Esophagus squamous epithelium (tissue), 5 donors: ENCODE measurements at places on chromosomes 5 and 9.

- no peak for DNase-seq
These were observed 297.4 kb upstream of the TAS2R1 start for GRCh38 chr5:9927521-9927997.

- DNase-seq: no peak
These were observed 55.1 kb upstream of the SH3PXD2B start for GRCh38 chr5:172509405-172509781.

DNA sequence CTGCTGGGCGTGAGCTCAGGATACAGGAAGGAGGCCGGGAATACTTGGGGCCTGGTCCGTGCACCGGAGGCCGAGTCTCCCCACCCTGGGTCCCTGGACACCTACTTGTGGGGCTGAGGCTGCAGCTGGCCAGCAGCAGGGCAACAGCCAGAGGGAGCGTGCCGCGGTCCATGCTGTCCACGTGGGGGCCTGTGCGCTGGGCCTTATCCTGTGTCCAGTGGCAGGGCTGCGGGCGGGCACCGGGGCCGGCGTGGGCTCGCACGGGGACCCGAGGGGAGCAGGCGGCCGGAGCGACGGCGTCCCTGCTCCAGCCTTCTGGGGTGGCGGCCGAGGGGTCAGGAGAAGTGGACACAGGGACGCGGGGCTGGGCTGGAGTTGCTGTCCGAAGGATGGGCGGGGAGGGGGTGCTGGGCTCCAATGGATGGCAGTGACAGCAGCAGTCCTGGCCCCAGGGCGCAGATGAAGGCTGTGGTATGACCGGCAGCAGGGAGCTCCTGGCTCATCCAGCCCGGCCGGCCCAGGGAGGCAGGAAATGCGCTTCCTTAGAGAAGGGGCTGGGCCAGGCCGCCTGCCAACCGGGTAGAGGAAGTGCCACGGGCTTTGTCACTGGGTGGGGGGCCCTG lies at the start of gene ENG:
Gene ENG, minus strand, starts transcription at position 475 of the 623 bp plus-strand sequence. Its CDS starts 303 bp downstream, at position 172.
- no peak for DNase-seq

DNA sequence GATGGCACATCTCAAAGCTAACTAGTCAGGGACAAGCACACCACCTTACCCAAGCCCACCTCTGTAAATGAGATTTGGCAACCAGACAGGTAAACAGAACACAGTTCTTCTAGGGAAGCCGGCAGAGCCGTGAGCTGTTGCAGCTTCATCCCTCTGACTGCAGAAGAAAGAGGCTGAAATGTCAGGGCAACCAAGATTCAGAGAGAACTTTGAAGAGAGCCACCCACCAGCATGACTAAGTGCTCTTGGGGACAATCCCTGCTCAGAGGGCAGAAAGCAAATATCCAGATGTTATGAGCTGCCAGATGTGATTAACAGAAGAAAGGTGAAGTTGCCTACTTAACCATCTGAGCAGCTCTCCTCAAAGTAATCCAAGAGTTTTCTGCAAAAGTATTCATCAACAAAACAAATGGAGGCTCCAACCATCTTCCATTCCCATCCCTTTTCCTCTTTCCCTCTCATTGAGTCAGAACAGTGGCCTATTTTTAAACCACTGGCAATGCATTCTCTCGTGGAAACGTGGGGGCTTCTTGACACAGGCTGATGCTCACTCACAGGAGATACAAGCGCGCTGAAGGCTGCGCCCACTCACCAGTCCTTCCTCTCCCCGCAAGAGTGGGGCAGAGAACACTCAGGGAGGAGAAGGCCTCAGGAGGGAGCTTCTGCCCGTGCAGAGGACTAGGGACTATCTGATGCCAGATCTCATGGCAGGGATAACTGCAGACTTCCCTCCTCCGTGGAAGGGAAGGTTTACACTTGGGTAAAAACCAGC lies 57.1 kb downstream of the SLIT3 start:
- no peak for DNase-seq

DNA sequence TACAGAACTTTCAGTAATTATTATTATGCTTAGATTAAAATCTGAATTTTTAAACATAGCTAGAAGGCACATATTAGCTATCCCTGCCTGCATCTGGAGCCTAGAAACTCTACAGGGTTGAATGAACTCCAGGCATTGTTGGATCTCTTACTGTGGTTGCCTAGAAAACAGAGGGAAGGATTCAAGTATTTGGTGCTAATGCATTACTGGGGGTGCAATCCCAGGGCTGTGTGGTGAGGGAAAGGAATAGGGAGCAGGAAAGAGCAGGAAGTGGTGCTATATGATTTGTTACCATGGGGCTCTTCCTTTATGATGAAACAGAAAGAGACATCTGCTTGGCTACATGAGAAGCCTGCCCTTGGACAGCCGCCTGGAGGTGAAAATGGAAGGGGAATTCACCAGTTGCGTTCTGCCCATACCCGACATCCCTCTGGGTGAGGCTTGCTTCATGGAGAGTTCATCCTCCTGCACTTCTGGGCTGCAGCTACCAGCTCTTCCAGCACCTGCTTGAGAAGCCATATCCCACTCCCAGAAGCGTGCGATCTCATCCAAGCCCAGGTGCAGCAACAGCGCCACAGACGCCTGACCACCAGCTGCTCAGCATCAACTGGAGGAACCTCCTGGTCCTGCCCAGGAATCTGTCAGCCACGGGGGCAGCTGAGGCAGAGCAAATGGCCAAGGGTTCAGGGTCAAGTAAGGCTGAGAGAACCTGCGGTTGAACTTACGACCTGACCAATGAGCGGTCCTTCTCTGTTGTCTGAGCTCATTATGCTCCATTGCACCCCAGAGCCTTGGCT lies 362.8 kb downstream of the SEMA5A start:
- DNase-seq: no peak

- no peak for DNase-seq
These were observed 569 bp downstream of the HINT2 start for GRCh38 chr9:35814106-35814840.

DNA sequence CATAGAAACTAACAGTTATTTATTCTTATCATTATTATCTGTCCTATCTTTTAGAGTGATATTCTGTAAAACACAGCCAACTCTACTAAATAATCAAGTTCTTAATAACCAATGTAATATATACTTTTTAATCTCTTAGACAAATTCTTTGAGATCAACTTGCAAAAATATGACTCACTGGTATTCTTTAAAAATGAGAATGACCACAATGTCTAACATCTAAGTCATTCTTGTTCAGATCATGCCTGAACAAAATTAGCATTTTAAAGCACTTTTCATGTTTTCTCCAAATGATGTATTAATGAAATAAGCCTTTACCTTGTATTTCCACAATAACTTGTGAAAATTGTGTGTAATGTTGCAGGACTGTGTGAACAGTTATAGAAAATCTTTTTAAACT lies 356.9 kb upstream of the RGMB start:
- DNase-seq: no peak

DNA sequence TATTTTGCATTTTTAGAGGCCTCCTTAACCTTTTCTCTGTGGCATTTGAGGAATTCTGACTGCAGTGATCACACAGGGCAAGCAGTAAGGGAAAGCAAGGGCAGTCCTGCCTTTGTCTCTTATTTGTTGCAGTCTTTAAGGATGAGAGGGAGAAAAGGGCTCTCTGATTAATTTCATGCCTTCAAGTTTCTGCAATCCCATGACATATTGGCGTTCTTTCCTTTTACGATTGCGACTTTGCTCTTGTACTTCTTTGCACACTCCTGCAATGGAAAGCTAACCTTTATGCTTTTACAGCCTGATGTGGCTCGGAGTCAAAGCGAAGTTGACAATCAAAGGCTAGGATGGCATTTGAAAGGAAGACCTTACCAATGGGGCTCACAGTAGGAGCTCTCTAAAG lies 698.4 kb downstream of the DNAH5 start:
- DNase-seq: no peak

DNA sequence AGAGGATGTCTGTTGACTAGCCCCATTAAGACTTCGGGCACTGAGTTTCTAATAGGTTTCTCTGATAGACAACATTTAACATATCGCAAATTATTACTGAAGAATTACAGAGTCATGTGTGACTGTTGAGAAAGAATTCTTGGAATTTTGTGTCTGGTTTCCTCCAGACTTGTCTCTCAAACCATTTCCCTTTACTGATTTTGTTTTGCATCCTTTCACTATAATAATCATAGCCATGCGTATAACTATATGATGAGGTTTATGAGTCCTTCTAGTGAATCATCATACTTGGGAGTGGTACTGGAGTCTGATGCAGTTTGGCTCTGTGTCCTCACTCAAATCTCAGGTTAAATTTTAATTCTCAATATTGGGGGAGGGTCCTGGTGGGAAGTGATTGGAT lies 27.0 kb downstream of the ZNF169 start:
- DNase-seq: no peak
